AG04449 (cell line): ENCODE measurements at places on chromosomes 13 and 19.

DNA sequence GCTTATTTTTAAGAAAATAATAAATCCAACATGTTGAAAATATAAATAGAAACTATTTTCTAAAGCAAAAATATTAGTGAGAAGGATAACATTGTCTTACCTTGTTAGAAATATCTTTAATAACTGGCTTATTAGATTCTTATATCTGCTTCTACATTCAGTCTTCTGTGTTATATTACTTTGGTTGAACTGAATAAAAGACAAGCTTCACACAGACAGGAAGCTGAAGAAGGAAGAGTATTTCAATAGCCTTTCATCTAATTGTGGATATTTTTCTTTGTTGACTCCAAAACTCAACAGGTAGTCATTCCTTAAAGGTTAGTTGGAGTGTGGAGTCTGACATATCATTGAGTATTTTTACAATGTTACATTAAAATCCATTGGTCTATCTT lies 10.9 kb downstream of the SETDB2 start:
- no peak for DNase-seq

DNA sequence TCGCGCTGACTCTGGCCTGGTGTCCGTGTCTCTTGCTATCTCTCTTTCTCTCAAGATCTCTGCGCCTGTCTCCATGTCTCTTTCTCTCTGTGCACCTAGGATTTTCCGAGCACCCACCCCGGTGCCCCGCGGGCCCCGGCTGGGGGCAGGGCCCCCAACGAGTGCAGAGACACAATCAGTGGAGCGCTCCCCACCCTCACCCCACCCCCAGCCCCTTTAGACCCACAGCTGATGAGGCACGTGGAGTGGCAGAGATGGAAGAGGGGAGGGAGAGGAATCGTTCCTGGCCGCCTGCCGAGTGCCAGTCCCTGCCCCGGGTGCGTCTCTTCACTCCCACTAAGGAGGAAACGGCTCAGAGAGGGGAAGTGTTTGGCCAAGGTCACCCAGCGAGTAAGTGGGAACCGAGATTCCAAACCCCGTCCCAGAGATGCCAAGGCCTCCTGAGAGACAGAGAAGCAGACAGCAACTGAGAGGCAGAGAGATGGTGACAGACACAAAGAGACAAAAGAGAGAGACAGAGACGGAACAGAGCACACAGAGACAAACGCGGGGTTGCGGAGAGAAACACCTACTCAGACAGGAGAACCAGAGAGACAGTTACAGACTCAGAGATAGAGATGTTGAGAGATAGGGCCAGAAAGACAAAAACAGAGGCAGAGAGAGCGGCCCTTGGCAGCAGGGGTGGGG lies 626 bp upstream of the BCL3 start:
- no peak for DNase-seq

- no peak for DNase-seq
Observed at GRCh38 chr19:44649578-44650145, 6.0 kb downstream of the PVR start.

- no peak for DNase-seq
Observed at GRCh38 chr19:45462174-45462573, 5.6 kb upstream of the FOSB start.

GRCh38 chr13:45215392-45216077 lies 14.7 kb upstream of the KCTD4 start:
- no peak for DNase-seq

- no peak for DNase-seq
Observed at GRCh38 chr13:89746554-89746953, 1600.9 kb upstream of the MIR17HG start.

GRCh38 chr13:111431206-111431605 lies 110.8 kb downstream of the TEX29 start:
- no peak for DNase-seq

- DNase-seq = peak; percentile 69
Observed at GRCh38 chr19:50147462-50148423, 15.3 kb downstream of the IZUMO2 start.

GRCh38 chr13:39462428-39462827 lies 140.6 kb downstream of the LHFPL6 start:
- no peak for DNase-seq

- no peak for DNase-seq
Observed at GRCh38 chr19:39136225-39136940, 10.8 kb downstream of the PAK4 start.

DNA sequence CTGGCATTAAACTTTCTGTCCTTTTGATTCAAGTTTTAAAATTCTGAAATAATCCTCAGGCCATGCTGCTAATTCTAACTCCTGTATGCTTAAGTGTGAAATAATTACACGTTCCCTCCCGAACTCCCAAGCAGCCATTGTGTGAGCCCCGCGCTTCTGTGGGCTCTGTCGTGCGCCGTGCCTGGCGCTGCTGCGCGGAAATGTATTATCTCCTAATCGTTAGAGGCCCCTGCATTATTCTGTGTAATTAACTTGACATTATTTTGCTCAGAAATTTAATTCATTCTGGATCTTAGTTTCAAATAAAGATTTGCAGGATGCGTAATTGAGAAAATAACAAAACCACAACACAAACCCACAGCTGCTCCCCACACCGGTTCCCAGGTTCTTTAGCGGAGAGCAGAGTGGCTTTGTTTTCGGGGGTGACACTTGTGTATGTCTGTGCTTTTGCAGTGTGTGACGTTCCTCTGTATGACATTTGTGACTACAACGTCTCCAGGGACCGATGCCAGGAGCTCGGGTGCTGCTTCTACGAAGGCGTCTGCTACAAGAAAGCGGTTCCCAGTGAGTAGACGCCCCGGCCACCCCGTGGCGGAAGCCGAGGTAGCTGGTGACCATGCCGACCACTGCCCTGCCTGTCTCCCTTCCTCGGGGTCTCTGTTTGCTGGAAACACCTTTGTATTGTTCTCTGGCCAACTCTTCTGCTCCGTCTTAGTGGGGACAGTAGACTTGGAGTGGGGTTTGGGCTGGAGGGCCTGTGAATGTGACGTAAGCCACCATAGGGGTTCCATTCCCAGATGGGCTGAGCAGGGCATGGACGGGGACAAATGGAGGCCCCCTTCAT lies 7.5 kb downstream of the TEX29 start:
- no peak for DNase-seq

GRCh38 chr13:43489233-43489632 lies 297.5 kb downstream of the ENOX1 start:
- no peak for DNase-seq

DNA sequence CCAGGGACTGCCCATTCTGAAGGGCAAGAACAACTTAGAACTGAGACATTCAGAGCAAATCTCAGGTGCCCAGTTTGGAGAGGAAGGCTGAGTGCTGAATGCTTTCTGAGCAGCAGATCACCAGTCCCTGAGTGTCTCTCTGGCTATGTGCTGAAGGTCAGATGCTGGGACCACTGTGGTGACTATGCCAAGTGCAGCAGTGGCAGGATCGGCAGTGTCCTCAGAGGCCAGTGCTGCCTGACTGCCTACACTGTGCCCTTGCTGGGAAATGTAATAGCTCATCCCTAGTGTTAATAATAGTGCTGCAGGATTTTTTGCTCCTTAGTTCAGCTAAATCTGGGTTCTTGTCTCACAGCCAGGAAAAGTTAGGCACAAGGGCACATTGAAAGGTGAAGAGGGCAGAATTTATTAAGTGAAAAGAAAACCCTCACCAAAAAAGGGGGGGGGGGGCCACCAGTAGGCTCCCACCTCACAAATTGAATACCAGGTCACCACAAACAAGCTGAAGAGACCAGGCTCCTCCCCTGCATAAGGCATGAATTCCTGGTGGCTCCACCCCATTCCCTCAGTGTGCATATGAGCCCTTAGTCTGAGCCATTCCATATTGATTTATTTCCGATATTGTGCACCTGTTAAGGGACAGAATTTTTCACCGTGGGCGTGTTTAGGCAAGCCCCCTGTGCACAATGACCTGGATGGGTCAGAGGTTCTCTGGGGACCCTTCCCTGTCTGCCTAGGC lies 18.5 kb downstream of the RFXAP start:
- DNase-seq = no peak

DNA sequence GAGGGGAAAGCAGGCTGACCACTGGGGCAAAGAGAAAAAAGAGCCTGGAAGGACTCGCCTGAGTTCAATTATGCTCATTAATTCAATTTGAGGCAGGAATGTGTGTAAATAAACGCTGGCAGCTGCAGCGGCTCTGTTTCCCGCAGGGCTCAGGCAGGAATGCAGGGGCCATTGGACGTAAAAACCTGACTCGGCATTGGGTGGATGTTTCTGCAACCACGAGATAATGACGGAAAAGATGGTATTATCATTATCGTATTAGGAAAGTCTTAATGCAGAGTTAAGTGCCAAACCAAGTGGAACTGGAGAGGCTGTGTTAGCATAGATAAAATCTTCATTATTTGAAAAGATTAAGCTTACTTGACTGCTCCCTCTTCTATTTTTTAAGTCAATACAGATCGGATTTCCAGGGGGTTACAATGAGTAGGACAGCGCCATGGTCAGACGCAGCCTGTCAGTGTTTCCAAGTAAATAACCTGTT lies 169.8 kb downstream of the SHISA2 start:
- DNase-seq = no peak

GRCh38 chr19:821825-822503 lies at the start of gene PLPPR3:
TSS of gene PLPPR3 (minus strand) at chr19:821955. CDS start at chr19:821559, 396 bp downstream.
- DNase-seq = no peak

GRCh38 chr19:44648631-44649251 lies 5.0 kb downstream of the PVR start:
- DNase-seq = no peak

- no peak for DNase-seq
Observed at GRCh38 chr19:16679811-16680210, 18.9 kb downstream of the TMEM38A start.
